Chondrocyte (in vitro differentiated cells): ENCODE measurements at places on chromosomes 1 and 21.

DNA sequence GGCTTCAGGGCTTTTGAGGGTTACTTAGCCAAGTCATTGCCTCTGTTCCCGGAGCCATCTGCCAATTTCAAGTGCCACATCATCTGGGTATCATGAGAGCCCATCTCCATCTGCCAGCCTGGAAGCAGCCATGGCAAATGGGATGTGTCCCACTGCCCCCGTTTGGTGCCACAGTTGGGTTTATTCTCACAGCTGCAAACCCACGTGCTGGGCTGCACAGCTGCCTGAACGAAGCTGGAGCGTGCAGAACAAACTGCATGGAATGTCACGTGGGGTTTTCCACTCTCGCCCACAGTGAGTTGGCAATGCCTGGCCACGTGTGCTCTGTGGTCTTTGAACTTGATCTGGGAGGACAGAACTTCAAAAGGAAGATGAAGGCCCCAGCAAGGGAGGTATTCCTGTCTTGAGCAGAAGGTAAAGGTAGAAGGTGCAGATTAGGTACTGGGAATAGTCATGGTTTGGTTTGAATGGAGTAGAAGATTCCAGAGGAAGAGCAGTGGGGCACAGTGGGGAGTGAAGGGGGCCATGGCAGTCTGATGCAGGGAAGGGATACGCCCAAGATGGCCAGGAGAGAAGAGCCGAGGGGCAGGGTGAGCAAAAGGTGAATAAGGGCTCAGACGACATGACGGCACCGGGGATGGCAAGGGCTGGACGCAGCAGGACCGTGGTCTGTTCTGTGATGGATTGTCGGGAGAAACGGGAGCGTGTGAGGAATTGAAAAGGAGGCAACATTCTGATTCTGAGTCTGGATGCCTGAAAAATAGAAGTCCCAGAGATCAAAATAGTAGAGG, 222.0 kb downstream of the KAZN start:
- H3K4me1 ChIP-seq, result no peaks in the 10 kb centered on the region
- no peak for DNase-seq
- no peak overlapping the region for H3K27ac ChIP-seq
- peaks cover 5% of the 10 kb centered on the region for H3K27me3 ChIP-seq
- H3K4me3 ChIP-seq, result no peak overlapping the region

DNA sequence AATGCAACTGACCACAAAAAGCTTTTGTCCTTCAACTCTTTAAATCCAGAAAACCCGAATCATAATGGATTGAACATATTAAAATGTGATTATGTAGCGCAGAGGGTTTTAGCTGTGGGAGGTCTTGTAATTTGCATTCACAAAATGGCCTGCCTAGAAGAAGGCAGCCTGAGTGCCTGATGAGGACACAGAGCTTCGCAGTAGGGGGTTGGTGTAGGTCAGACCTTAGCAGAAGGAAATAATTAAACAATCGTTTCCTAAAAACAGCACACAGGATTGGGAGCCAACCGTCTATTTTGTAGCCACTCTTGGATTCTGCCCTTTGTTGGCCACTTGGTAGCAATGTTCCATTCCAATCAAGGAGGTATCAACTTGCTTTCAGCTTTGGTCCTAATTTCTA, 195.7 kb upstream of the KIAA0040 start:
- no peaks in the 10 kb centered on the region for H3K36me3 ChIP-seq
- no peak for DNase-seq
- no peaks in the 10 kb centered on the region for H3K4me1 ChIP-seq
- peaks cover 6% of the 10 kb centered on the region for H3K27me3 ChIP-seq
- H3K27ac ChIP-seq, result no peak overlapping the region
- no peak overlapping the region for H3K4me3 ChIP-seq

GRCh38 chr21:34640858-34641257, 25.9 kb upstream of the RCAN1 start:
- H3K4me3 ChIP-seq, result no peak overlapping the region
- no peak for DNase-seq

DNA sequence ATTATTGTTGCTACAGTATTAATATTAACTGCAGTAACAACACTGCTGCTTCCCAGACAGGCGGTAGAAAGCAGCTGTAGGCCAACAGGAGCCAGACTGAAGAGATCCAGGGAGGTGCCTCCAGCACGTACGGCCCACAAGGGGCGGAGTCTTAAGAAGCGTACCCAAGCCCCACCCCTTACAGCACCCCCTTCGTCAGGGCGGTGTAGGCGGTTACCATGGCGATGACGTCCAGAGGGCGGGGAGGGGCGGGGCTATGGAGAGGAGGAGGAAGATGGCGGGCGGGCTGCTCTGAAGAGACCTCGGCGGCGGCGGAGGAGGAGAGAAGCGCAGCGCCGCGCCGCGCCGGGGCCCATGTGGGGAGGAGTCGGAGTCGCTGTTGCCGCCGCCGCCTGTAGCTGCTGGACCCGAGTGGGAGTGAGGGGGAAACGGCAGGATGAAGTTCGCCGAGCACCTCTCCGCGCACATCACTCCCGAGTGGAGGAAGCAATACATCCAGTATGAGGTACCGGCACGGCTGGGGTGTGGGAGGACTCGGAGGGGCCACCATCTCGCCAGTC, at the start of gene XPR1:
XPR1 (plus strand) TSS at position 257 of the 560 bp plus-strand sequence; CDS start at position 437, 180 bp downstream.
- peaks cover 7% of the 10 kb centered on the region for H3K4me1 ChIP-seq
- H3K27me3 ChIP-seq, result no peaks in the 10 kb centered on the region
- H3K4me3 ChIP-seq, result no peak within 1 kb of the TSS
- peak; percentile 97 for DNase-seq

DNA sequence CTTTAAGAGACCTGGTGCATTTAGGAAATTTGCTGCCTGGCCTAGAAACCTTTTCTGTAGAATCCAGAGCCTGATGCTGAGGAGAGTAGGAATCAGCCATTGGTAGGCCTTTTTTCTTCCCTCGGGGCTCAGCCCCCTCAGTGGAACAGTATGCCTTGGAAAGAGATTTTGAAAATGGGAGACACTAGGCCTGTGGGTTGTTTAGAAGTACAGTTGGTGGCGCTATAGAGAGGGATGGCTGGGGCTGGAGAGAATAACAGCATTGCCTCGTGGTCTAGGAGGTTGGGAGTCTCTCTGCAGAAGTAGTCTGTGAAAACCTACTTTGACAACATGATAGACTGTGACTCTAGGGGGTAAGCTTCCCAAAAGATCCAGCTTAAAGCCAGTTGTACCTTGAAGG, 8.2 kb downstream of the KIF2C start:
- no peaks in the 10 kb centered on the region for H3K36me3 ChIP-seq
- H3K27ac ChIP-seq, result no peak overlapping the region
- no peak for DNase-seq
- H3K27me3 ChIP-seq, result no peaks in the 10 kb centered on the region
- H3K4me3 ChIP-seq, result no peak overlapping the region

- peaks cover 3% of the 10 kb centered on the region for H3K27me3 ChIP-seq
- peaks cover 16% of the 10 kb centered on the region for H3K4me1 ChIP-seq
- no peak overlapping the region for H3K27ac ChIP-seq
Observed at GRCh38 chr1:169426174-169426705, 1.0 kb downstream of the CCDC181 start.

- H3K4me1 ChIP-seq, result no peaks in the 10 kb centered on the region
- no peak overlapping the region for H3K4me3 ChIP-seq
- H3K36me3 ChIP-seq, result no peaks in the 10 kb centered on the region
- DNase-seq, result no peak
Observed at GRCh38 chr1:177385760-177386698, 215.3 kb downstream of the BRINP2 start.

DNA sequence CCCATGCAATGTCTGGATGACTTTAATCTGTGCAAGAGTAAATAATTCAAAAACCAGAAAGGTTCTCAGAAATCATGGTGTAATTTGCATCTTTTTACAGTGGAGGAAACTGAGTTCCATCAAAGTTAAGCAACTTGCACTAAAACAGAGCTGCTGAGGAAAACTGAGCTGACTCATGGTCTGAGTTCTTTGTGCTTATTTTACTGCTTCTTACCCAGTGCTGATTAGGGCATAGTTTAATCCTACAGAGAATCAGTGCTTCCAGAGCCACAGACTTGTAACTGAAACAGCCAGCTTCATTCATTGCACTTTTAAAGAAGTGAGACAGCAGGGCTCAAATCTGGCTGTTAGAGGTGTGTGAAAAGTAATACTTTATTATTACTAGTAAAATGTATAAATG, 10.9 kb upstream of the RWDD3 start:
- peaks cover 4% of the 10 kb centered on the region for H3K4me1 ChIP-seq
- DNase-seq, result no peak
- peaks cover under 1% of the 10 kb centered on the region for H3K27me3 ChIP-seq
- H3K27ac ChIP-seq, result no peak overlapping the region
- H3K36me3 ChIP-seq, result no peaks in the 10 kb centered on the region

- peaks cover 3% of the 10 kb centered on the region for H3K36me3 ChIP-seq
- no peak overlapping the region for H3K27ac ChIP-seq
- H3K4me3 ChIP-seq, result no peak overlapping the region
- no peak for DNase-seq
- H3K27me3 ChIP-seq, result peaks cover 13% of the 10 kb centered on the region
Observed at GRCh38 chr1:221979444-221980032, 237.6 kb upstream of the DUSP10 start.
